Activated T-helper 17 cell treated with anti-CD3 and anti-CD28 coated beads, Interleukin-2, amount 50 U/mL, for 72 hours (primary cell): ENCODE measurements at places on chromosomes 2 and 18.

DNA sequence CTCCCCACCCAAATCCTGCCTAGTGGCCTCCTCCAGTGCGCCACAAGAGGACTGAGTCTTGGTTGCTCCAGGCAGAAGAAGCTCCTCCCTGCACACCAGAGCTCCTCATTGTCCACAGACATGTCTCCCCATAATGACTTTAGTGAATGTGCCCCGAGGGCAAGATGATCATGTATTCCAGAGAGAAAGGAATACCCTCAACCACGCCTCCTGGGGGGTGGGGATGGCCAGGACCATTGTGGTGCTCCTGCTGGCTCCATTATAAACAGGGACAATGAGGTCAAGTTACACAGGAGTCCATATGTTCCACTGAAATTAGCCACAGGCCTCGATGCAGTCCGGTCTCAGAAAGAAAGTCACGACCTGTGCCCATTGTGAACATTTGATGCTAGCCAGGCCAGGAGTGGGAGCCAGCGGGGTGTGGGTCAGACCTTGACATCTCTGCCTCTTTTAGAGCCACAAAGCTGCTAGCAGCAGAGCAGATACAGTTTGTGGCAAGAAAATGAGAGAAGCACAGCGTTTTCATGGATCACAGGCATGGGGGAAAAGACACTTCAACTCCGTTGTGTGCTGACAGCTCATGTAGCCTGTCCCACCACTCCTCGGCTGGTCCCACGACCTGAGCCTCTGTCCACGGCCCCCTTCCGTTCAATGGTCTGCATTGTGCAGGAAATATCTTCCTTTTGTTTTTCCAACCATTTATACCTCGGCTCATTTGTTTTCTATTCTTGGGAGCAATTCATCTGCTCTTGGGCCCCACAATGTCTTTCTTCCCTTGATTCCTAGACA is 70.7 kb upstream of the FZD7 start:
- ATAC-seq = no peak

DNA sequence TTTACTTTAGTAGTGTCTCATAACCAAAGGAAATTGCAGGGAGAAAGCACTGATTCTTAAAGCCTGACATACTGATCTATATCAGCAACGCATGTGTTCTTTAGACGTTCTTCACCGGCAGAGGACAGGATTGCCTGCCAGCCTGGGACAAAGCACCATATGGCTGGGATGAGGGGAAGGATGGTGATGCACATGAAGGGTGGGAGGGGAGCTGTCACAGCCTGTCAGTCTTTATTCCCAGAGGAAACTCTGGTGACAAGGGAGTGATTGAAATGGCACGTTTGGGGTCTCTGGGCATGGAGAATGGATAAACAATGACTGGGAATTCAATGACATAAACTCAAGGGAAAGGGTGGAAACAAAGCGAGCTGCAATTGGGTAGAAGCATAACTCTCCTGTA is 808.1 kb downstream of the DCC start:
- ATAC-seq = no peak

DNA sequence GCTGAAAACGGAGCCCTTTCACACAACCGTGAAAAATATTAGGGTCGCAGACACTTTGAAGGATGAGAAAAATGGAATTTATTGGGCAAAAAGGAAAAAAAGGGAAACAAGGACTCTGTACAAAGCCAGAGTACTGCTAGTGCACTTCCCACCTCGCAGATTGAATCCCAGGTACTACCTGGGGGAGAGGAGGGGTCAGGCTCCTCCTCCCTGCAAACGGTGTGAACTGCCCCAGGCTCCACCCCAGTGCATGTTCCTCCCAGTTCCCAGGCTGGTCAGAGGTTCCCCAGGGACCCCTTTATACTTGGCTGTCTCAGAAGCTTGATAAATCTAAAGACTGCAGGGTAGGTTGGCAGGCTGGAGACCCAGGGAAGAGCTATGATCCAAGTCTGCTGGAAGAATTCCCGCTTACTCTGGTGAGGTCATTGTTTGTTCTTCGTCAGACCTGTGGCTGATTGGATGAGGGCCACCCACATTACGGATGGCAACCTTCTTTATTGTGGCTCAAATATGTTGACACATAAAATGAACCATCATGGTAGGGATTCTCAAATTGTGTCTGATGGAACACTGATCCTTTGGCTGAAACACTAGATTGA is 290.4 kb upstream of the POU3F3 start:
- ATAC-seq = no peak

DNA sequence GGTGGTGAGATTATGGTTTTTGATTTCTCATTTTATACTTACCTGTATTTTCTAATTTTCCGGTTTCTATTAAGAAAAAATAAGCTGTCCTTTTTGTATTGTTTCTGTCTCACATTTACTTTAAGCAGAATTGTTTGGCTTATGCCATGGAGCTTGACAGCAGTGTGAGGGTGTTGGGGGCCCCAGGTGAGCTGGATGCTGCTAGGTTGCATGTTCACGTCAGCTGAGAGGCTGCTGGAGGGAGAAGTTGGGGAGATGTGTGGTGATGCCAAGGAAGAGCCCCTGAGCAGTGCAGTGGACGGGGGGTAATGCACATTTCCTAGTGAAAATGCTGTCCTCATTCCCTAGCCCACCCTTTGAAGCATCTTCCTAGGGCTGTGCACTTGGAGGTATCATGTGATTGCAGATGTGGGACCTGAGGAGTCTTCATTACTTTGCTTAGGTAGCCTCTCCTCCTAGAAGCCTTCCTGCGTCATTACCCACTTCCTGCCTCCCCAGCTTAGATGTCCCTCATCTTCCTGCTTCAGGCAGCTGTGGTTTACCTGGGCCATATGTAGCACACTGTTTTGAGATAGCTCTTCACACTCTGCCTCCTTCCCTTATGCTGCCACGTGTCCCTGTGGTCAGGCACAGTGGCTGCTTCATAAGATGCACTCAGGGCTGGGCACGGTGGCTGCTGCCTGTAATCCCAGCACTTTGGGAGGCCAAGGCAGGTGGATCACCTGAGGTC is 16.2 kb downstream of the ATG16L1 start:
- peak; percentile 97 for ATAC-seq

DNA sequence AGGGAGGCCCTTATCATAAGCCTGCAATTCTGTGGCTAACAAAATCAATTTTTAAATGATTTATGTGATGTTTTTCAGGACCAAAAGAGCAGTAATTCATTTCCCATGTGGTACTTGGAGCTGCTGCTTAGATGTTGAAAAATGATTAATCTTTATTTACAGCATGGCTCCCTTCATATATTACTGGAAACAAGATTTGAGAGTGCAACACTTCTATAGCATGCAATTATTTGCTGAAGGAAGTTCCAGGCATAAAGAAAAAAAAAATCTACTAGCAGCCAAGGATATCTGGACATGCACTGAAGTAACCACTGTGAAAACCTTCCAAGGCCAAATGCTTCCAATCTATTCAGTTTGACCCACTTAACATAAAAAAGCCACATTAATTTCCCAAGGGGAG is 186.3 kb downstream of the SLC8A1 start:
- ATAC-seq = no peak
